ENCODE measurements at places on chromosomes 16 and 17.

- DNase-seq, result no peak
Observed at GRCh38 chr16:81437865-81438264, 6.7 kb upstream of the CMIP start.

GRCh38 chr17:42155614-42156045 is 841 bp upstream of the RAB5C start:
- DNase-seq, result no peak

GRCh38 chr17:65754081-65754480 is 192.6 kb upstream of the AXIN2 start:
- no peak for DNase-seq

DNA sequence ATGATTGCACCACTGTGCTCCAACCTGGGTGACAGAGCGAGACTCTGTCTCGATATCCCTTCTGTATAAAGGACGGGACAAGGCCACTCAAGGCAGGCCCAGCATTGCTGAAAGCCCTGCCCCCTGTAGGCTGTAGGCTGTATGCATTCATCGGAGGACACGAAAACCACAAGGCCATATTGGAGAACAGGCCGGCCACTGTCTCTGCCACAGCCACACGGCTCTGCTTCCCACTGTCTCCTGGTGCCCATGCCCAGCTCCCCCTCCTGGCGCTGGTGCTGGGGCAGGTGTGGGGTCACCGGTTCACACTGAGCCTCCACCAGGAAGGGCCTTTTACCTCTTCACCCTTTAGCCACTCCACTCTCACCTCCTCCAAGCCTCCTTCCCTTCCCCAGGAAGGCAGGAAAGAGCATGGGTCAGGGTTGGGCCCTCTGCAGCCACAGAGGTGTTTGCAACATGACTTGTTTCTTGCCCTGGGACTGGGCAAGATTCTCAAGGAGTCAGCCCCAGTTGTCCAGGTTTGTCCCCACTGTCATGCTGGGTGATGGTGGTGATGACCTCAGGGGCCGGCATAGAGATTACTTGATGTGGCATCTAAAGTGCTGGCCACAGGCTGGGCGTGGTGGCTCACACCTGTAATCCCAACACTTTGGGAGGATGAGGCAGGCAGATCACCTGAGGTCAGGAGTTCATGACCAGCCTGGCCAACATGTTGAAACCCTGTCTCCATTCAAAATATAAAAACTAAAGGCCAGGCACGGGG is 5.3 kb upstream of the NTN3 start:
- no peak for DNase-seq

- no peak for DNase-seq
Observed at GRCh38 chr16:12518241-12519175, 285.2 kb downstream of the CPPED1 start.

GRCh38 chr17:73182616-73183310 is 10.1 kb upstream of the COG1 start:
- no peak for DNase-seq

GRCh38 chr17:77314601-77315000 is 173.8 kb downstream of the SEC14L1 start:
- no peak for DNase-seq
